ENCODE measurements at places on chromosomes 4 and X. TPM values are rescaled to one million over a fixed set of nuclear protein-coding genes. Genes with fewer than 3 reads are reported as not detected.

Gene MAGED4
- polyA plus RNA-seq = 107 TPM

Gene MAGEE1
- 15.9 TPM for polyA plus RNA-seq

Gene SLC26A1
- not detected for polyA plus RNA-seq

Gene MGAT4D
- polyA plus RNA-seq = not detected

Gene DLG3
- polyA plus RNA-seq = 37.9 TPM

Measured in brain (organoid and tissue), 16 donors.